ENCODE measurements at places on chromosomes 11 and 22.
A peak's percentile ranks its signal among the peaks of the same experiment; 100 is the strongest.

DNA sequence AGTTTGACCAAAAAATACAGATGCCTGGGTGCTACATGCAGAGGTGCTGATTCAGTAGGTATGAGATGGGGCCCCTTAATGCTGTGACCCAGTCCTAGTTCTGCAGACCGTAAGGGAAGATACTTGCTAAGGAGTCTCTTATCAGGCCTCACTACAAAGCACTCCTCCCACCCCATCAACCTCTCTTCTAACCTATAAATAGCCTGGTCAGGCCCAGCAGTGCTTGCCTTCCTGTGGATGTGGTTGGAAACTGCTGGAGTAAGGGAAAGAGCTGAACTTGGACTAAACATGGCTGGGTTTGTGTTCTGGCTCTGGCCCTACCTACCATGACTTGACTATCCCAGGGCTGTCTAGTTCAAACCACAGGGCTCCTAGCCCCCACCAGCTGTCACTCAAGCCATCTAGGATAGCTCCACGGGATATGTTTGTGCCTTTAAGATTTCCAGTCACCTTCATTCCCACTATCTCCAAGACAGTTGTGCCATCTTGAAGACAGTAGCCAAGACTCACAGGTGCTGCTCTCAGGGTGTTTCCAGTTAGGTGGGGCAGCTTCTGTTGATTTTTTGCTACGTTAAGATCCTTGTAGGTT is 9.5 kb upstream of the DKK3 start:
- DNase-seq: no peak

GRCh38 chr11:15716550-15716949 is 601.8 kb downstream of the INSC start:
- DNase-seq: peak; percentile 57

DNA sequence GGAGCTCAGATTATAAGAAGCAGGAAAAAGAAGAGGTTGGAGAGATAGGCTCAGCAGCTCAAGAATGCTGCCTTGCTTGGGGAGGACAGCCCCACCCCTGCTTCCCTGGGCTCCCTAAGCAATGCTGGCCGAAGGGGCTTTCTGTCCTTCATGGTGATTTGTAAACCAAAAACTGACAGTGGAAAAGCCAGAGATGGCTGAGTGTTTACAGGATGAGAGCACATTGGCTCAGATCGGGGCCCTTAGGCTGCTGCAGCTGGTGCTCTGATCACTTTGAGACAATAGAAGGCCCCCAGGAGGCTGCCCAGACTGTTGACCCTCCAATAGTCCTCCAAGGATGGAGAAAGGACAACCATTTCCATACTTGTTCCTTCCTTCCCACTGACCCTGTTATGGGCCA is 28.8 kb upstream of the AMOTL1 start:
- no peak for DNase-seq

DNA sequence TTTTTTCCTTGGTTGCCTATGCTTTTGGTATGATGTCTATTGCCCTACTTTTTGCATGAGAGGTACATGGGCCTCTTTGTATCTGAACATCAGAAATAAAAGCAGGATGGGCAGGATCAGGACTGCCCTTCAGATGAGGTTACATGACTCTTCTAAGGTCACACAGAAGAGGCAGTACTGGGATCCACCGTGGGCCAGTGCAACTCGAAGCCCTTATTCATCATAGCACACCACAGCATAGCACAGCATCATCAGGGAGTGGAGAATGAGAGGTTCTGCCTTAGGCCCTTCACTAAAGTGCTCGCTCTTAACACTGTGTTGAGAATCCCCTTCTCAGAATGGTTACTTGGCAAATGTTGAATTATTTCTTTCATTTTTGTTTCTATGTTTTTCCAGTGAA is 88.3 kb downstream of the C22orf31 start:
- DNase-seq: no peak

- DNase-seq: peak; percentile 80
Observed at GRCh38 chr11:102268083-102268984, 49.0 kb upstream of the BIRC3 start.

DNA sequence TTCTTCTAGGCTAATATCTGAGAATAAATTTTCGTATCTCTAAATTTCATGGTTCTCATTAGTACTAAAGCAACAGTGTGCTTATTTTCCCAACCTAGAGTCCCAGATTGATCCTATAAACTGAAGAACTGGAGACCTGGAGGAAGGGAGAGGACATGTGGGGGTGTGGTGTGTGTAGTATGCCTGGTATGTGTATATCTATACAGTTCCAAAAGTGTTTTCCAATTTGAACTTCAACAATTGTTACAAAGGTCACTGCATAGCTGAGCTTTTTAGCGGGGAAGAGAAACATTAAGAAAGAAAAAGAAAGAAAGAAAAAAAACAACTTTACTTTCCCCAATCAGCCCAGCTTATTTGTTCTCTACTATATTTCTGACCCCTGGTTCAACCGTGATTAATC is 152.1 kb downstream of the SOX6 start:
- no peak for DNase-seq

- no peak for DNase-seq
Observed at GRCh38 chr11:3094223-3094824, 37.1 kb upstream of the CARS1 start.

GRCh38 chr11:61075891-61076290 is 26.4 kb upstream of the CD5 start:
- DNase-seq: no peak

- DNase-seq: peak; percentile 84
Observed at GRCh38 chr11:107590460-107591377, at the start of gene ELMOD1. Gene ELMOD1 (plus strand): TSS chr11:107591147. CDS start chr11:107618190, 27,043 bp downstream.

DNA sequence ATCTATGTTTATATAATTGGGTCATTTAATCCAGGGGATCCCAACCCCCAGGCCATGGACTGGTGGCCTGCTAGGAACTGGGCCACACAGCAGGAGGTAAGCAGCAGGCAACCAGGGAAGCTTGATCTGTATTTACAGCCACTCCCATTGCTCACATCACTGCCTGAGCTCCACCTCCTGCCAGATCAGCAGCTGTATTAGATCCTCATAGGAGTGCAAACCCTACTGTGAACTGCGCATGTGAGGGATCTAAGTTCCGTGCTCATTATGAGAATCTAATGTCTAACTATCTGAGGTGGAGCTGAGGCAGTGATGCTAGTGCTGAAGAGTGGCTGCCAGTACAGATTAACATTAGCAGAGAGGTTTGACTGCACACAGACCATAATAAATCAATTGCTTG is 32.8 kb downstream of the MS4A2 start:
- DNase-seq: no peak

DNA sequence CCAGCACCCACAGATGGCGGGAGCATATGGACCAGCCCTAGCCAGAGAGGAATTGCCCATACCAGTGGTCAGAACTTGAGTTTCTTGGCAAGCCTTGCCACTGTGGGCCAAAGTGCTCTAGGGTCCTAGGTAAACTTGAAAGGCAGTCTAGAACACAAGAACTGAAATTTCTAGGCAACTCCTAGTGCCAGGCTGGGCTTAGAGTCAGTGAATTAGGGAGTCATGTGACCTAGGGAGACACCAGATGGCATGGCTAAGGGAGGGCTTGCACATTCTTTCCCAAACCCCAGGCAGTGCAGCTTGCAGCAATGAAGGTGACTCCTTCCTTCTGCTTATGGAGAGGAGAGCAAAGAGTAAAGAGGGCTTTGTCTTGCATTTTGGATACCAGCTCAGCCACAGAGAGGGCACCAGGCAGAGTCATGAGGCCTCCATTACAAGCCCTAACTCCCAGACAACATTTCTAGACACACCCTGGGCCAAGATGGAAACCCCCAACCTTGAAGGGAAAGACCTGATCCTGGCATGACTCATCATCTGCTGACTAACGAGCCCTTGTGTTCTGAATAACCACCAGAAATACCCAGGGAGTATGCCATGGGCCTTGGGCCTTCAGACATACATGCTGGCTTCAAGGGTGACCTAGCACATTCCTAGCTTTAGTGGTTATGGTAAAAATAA is 19.2 kb upstream of the OR56A3 start:
- DNase-seq: no peak

DNA sequence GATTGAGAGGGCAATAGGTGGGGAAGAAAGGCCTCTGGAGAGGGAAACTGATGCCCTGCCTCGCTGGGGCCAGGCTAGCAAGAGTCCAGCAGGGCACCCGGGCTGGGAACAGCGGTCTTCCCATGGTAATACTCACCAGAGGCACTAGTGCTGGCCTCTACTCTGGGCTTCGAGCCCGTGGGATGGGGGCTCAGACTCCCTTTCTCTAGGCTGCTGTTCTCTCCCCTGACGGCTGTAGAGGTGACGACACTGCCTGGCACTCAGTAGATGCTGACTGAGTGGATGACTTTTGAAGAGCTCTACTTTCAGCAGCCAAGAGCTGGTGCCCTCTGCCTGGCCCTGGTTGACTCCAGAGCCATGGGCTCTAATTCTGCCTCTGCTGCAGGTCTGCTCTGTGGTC is 818 bp upstream of the C1QTNF4 start:
- no peak for DNase-seq

DNA sequence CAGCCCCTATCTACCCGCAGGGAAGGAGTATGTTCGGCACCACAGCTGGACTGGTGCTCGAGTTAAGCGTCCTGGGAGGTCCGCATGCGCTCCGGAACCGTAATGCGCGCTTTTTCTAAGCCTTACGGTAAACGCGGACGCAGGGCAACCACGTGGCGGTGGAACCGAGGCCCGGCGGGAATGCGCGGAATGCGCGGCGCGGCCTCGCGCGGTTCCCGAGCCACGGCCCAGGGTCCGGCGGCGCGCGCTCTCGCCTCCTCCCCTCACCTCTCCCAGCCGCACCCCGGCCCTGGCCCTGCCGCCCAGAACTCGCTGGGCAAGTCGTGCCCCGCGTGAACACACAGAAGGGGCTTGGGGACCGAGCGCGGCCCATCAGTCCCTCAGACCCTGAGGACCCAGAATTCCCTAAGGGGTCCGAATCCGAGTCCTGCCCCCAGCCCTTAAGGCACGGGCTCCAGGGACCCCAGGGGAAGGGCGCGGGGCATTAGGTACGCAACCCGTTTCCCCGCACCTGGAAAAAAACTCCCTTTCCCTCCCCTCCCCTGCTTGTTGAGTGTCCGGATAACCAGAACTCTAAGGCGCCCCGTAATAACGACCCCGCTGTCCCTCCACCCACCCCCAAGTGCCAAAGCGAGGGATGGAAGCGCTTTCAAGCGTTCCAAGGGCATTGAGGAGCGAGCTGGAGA is 4.3 kb upstream of the CCND1 start:
- peak; percentile 78 for DNase-seq

DNA sequence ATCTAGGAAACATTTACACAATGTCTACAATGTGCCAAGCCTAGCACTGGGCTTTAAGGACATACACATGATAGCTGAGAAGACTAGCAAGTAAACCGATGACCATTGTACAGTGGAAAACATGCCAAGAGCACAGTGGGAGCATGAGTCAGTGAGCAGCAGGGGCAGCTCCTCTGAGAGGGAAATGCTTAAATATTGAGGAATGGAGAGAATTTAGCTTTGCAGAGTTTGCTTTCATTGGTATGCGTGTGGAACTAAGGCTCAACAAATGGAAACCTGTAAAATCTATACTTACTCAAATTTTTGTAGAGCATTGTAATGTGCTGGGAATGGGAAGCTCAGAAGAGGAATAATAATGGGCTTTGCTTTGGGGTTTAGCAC is 282.3 kb downstream of the ST3GAL4 start:
- no peak for DNase-seq

DNA sequence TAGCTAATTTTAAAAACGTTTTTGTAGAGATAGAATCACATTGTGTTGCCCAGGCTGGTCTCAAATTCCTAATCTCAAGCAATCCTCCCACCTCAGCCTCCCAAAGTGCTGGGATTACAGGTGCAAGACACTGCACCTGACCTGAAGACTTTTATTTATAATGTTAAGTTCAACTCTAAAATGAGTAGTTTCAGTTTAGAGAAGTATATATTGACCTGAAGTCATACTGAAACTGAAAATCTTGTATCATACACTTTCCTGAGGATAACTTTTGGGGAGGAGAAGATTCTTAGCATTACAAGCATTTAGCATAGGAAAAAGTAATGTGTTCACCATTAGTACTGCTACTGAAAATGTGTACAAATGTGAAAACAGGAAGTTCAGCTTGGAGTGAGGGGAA is 249.3 kb downstream of the CASP12 start:
- no peak for DNase-seq

GRCh38 chr11:45394294-45395085 is 108.3 kb upstream of the SYT13 start:
- DNase-seq: no peak

- DNase-seq: no peak
Observed at GRCh38 chr11:13358596-13359270, 81.1 kb downstream of the BMAL1 start.

GRCh38 chr11:112967082-112967481 is 5.9 kb downstream of the NCAM1 start:
- DNase-seq: no peak

- no peak for DNase-seq
Observed at GRCh38 chr11:65992056-65992455, 9.9 kb downstream of the EIF1AD start.

- no peak for DNase-seq
Observed at GRCh38 chr22:23704829-23705228, 14.0 kb downstream of the RGL4 start.

DNA sequence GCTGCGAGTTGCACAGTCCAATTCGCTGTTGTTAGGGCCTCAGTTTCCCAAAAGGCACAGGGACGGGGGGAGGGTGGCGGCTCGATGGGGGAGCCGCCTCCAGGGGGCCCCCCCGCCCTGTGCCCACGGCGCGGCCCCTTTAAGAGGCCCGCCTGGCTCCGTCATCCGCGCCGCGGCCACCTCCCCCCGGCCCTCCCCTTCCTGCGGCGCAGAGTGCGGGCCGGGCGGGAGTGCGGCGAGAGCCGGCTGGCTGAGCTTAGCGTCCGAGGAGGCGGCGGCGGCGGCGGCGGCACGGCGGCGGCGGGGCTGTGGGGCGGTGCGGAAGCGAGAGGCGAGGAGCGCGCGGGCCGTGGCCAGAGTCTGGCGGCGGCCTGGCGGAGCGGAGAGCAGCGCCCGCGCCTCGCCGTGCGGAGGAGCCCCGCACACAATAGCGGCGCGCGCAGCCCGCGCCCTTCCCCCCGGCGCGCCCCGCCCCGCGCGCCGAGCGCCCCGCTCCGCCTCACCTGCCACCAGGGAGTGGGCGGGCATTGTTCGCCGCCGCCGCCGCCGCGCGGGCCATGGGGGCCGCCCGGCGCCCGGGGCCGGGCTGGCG is at the start of gene BCR:
BCR (plus strand) TSS at position 209 of the 592 bp plus-strand sequence. CDS start 452 bp downstream, outside the sequence.
- DNase-seq: peak; percentile 76

GRCh38 chr11:33848717-33849390 is 43.0 kb downstream of the LMO2 start:
- no peak for DNase-seq

- no peak for DNase-seq
Observed at GRCh38 chr11:63142459-63142858, 1.6 kb downstream of the SLC22A24 start.
